ENCODE measurements at places on chromosomes 7 and 10.

DNA sequence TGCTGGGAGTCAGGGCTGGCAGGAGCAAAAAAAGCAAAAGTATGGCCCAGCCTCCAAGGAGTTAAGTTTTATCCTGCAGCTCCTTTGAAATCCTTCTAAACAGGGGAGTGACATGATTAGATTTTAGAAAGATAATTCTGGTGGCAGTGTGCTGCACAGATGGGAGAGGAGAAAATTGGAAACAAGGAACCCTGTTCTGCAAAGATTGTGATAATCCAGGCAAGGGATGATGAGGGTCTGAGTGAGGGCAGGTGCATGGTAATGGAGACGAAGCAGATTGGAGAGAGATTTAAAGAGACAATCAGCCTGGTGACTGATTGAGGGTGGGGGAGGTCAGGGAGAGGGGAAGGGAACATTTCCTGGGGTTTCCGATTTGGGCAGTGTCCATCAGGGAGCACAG is 444.7 kb upstream of the PODXL start:
- DNase-seq = no peak

- DNase-seq = no peak
These were observed 77.9 kb downstream of the EZH2 start for GRCh38 chr7:148806187-148806586.

- DNase-seq = no peak
These were observed 695.6 kb upstream of the IGFBP3 start for GRCh38 chr7:46616636-46617035.

DNA sequence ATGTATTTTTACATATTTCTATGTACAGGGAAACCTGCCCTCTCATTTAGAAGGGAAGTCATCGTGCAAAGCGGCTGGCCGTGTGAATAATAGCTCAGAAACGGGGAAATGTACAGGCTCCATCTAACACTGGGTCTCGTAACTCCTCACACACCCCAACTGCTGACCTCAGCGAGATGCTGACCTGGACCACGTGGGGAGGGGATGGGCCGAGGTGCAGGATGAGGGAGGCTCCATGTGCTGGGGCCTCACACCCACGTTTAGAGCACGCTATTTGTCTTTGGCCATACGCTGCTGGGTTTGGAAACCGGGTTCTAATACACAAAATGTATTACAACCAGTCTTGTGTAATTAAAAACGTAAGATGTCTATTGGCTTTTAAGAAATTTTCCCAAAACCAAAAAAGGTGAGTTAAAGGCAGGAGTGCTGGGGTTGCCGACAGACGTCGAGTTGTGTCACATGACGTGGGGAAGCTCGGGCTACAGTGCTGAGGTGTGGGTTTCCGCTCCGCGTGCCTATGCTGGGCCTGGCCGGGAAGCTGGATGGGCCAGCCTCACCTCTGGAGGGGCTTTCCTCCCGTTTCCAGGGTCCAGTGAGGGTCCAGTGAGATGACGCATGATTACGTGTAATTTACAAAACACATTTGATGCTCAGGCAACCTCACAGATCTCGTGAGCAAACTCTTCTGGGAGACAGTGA is 215.6 kb downstream of the DNAJB6 start:
- no peak for DNase-seq

GRCh38 chr7:151551820-151552219 is 32.1 kb upstream of the RHEB start:
- DNase-seq = no peak

DNA sequence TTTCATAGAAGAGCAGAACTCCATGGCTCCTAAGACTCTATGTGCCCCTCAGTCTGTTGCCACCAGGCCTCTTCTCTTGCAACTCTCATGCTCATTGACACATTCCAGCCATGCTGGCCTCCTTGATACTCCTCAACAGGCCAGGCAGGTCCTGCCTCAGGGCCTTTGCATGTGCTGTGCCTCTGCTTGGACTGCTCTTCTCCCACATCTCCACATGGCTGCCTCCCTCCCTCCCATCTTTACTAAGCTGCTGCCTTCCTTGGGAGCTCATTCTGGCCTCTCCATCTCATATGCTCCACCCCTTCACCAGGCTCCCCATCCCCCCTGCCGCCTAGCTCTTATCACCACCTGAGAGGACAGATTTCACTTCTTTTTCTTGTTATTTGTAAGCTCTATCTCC is 103.8 kb upstream of the GPR26 start:
- no peak for DNase-seq

DNA sequence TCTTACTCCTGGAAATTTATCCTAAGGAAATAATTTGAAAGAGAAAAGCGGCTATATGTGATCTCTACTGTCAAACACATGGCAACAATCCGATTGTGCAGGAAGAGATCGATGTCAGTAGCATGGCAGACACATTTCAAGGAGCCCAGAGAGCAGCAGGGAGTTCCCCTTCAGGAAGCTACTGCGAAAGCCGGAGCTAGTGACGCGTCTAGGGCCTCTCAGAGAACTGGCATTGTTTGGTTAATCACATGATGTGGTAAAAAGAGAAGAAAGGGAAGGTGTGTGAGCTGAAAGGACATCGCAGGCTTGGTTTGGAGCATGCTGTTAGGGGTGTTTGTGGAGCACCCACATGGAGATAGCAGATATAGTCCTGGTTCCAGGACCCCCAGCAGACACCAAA is 74.9 kb downstream of the BEND7 start:
- DNase-seq = no peak

GRCh38 chr10:128178302-128178958 is 52.2 kb upstream of the MKI67 start:
- peak; percentile 35 for DNase-seq

DNA sequence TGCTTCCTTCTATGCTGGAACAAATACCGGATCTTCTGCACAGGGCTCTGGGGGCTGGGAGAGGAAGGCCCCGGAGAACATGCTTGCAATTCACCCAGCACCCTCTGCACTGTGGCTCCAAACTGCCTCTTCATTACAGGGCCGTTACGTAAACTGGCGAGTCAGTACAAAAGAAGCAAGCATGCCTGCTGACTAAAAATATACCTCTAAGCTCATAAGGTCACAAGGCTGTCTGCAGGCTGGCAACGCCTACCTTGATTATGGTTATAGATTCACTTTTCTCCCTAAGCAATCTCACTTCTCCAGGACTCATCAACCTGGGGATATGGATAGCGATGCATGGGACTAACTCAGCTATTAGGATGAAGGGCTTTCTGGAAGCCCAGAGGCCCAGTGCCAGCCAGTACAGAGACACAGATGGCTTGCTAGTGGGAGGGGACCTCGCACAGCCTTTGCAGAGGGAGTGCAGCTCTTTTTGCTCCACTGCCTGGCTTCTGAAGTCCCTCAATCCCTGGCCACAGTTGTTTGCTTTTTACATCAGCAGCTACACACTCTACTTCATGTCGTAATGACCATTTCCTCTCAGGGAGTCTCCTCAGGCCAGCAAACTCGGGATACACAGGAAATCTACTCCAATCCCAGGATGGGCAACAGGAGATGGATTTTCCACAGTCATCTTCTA is 96.1 kb downstream of the SH3PXD2A start:
- peak; percentile 14 for DNase-seq

- no peak for DNase-seq
These were observed 27.5 kb downstream of the VIM start for GRCh38 chr10:17255512-17255911.

GRCh38 chr10:113921561-113922370 is 67.3 kb downstream of the NHLRC2 start:
- no peak for DNase-seq

DNA sequence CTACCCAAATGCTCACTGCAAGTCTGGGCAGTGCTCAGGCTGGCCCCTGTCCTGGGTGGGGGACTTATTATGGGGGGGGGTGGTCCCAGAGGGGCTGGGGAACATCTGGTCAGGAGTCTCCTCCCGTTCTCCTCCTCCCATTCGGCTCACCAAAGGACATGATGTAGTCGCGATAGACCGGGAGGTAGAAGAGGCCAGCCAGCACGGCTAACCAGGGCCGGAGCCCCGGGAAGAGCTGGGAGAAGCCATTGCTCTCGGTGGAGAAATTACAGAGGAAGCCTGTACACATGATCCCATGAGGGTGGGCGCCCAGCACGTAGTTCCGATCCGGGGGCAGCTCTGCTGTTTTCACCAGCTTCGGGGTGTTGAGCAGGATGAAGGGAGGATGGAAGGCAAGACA is 2.4 kb downstream of the MOGAT3 start:
- no peak for DNase-seq

- no peak for DNase-seq
These were observed 2.6 kb downstream of the ATRNL1 start for GRCh38 chr10:115095758-115096157.
